ENCODE measurements at places on chromosomes 1 and 21. TPM values are rescaled to one million over a fixed set of nuclear protein-coding genes. Genes with fewer than 3 reads are reported as not detected.

The RGL1 gene
- 26.6 TPM for total RNA-seq

The ATP1A4 gene
- 0.62 TPM for total RNA-seq

The OPRD1 gene
- total RNA-seq, result 0.72 TPM

The SPRR4 gene
- not detected for total RNA-seq

The HAPLN2 gene
- total RNA-seq, result not detected

The RGS16 gene
- total RNA-seq, result 10.3 TPM

The VWA5B1 gene
- 0.31 TPM for total RNA-seq

The TRAF3IP3 gene
- 3.4 TPM for total RNA-seq

The PRXL2B gene
- 15.4 TPM for total RNA-seq

The SH2D1B gene
- 0.62 TPM for total RNA-seq

The GRIK3 gene
- total RNA-seq, result 3.2 TPM

The SPAG17 gene
- 1.1 TPM for total RNA-seq

The OTUD7B gene
- 26.8 TPM for total RNA-seq

The TSSK3 gene
- not detected for total RNA-seq

The POFUT2 gene
- total RNA-seq, result 41.6 TPM

The S100B gene
- 75.2 TPM for total RNA-seq

The SLC66A1 gene
- total RNA-seq, result 8.6 TPM

The KRTAP12-2 gene
- total RNA-seq, result not detected

The LIN9 gene
- total RNA-seq, result 9.1 TPM

The LSS gene
- 36.5 TPM for total RNA-seq

The AHCYL1 gene
- 45.9 TPM for total RNA-seq

The NBPF6 gene
- not detected for total RNA-seq

The AK5 gene
- total RNA-seq, result 4.8 TPM

The ADAM30 gene
- total RNA-seq, result not detected

The HORMAD1 gene
- total RNA-seq, result not detected

The PRELP gene
- 4.4 TPM for total RNA-seq

The PLA2G2F gene
- total RNA-seq, result not detected

The IFI44L gene
- 4.7 TPM for total RNA-seq

The TAF1A gene
- total RNA-seq, result 15.9 TPM

The PAPPA2 gene
- 3.8 TPM for total RNA-seq

The CRYBG2 gene
- total RNA-seq, result 13.7 TPM

The OMA1 gene
- total RNA-seq, result 58.6 TPM

The CR1L gene
- total RNA-seq, result not detected

The SLAMF9 gene
- total RNA-seq, result not detected

The SUSD4 gene
- 28.9 TPM for total RNA-seq

The VANGL2 gene
- total RNA-seq, result 6.9 TPM

The FCRL4 gene
- not detected for total RNA-seq

The PLA2G2C gene
- not detected for total RNA-seq

The WNT9A gene
- 14.6 TPM for total RNA-seq

The S100A7A gene
- not detected for total RNA-seq

The UBL4B gene
- total RNA-seq, result not detected

The ANKRD35 gene
- total RNA-seq, result 13.1 TPM

The A3GALT2 gene
- not detected for total RNA-seq

The IL12RB2 gene
- total RNA-seq, result 2.5 TPM

The S100A3 gene
- 0.72 TPM for total RNA-seq

The PTCH2 gene
- total RNA-seq, result 4.9 TPM

The LCE2C gene
- not detected for total RNA-seq

Measured in tongue (tissue), 3 donors.